ENCODE measurements at places on chromosomes 13 and 19. TPM values are rescaled to one million over a fixed set of nuclear protein-coding genes. Genes with fewer than 3 reads are reported as not detected.

ZFP82 gene
- 4.5 TPM for total RNA-seq

FARSA gene
- 12.2 TPM for total RNA-seq

GPC5 gene
- 0.21 TPM for total RNA-seq

TEX101 gene
- total RNA-seq = 0.10 TPM

BAX gene
- 26.6 TPM for total RNA-seq

ISYNA1 gene
- total RNA-seq = 7.8 TPM

SERP2 gene
- 0.31 TPM for total RNA-seq

PNMA8B gene
- under 0.01 TPM for total RNA-seq

PRTN3 gene
- 0.31 TPM for total RNA-seq

CD70 gene
- total RNA-seq = 1.4 TPM

FFAR1 gene
- 1.9 TPM for total RNA-seq

PEAK3 gene
- total RNA-seq = 0.52 TPM

VAV1 gene
- total RNA-seq = 46.8 TPM

TUBA3C gene
- not detected for total RNA-seq

ZNF613 gene
- total RNA-seq = 0.84 TPM

C19orf67 gene
- not detected for total RNA-seq

NFIC gene
- 17.3 TPM for total RNA-seq

PSG7 gene
- 0.10 TPM for total RNA-seq

OR7D2 gene
- under 0.01 TPM for total RNA-seq

MCEMP1 gene
- 1.8 TPM for total RNA-seq

ZNF667 gene
- 2.9 TPM for total RNA-seq

HOMER3 gene
- 18.9 TPM for total RNA-seq

ATP4A gene
- total RNA-seq = not detected

ANGPTL4 gene
- total RNA-seq = not detected

TNFRSF19 gene
- 0.21 TPM for total RNA-seq

SIGLEC12 gene
- not detected for total RNA-seq

CYP4F8 gene
- under 0.01 TPM for total RNA-seq

SPIB gene
- 5.6 TPM for total RNA-seq

FRY gene
- 12.5 TPM for total RNA-seq

NMRK2 gene
- not detected for total RNA-seq

SULT2A1 gene
- not detected for total RNA-seq

TFDP1 gene
- total RNA-seq = 20.3 TPM

TNNT1 gene
- total RNA-seq = 9.7 TPM

ZNF585A gene
- total RNA-seq = 8.2 TPM

CAPN12 gene
- total RNA-seq = 1.8 TPM

PLVAP gene
- total RNA-seq = 0.63 TPM

SIX5 gene
- total RNA-seq = under 0.01 TPM

RTBDN gene
- 0.21 TPM for total RNA-seq

PBX4 gene
- total RNA-seq = 12.7 TPM

All from mononuclear cell (primary cell).